Lower leg skin (tissue), 4 donors: ENCODE measurements at places on chromosomes 4 and X.

GRCh38 chrX:960821-961220 is 251.6 kb downstream of the CRLF2 start:
- DNase-seq: peak; percentile 69

- DNase-seq: no peak
These were observed 647.3 kb upstream of the DIPK2B start for GRCh38 chrX:45847961-45848360.

GRCh38 chrX:23662187-23662586 is 5.1 kb upstream of the PRDX4 start:
- no peak for DNase-seq

DNA sequence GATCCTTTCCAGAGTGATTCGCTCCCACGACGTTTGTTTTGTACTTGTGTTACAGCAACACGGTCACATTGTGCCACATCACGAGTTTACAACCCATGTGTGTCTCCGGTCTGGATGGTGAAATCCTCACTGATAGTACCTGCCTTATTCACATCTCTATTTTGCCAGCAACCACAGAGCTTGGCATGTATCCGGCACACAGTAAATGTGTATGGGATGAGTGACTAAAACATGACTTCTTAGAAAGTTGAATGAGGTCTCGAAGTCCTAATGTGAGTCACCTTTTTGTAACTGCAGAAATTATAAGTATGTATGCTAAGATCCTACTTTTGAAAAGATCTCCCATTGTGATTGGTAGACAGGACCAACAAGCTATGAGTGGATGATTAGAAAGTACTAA is 7.5 kb downstream of the STOX2 start:
- no peak for DNase-seq

- DNase-seq: no peak
These were observed 22.3 kb downstream of the UGT2A2 start for GRCh38 chr4:69617083-69617694.

DNA sequence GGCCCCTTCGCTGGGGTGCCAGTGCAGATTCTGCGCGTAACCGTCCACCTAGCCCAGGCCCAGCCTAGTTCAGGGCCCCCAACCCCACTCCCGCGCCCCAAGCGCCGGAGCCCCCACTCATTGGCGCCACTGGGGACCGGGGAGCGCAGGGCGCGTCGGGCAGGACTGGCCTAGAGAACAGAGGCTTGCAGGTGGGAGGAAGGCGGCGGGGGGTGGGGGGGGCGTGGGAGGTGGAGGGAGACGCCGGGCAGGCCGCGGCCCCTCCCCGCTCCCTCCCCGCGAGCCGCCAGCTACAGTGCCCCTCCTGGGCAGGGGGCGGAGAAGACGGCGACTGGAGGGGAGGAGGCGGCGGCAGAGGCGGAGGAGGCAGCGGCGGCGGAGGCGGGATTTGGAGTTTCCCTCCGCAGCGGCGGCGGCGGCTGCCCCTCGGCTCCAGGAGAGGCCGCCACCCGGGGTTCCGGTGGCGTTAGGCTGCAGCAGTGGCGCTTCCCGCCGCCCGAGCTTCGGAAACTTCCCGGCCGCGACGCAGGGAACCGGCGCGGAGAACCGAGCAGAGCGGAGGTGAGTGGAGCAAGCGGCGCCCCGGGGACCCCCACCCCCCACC is 4.8 kb upstream of the DUSP9 start:
- no peak for DNase-seq

- no peak for DNase-seq
These were observed 250.7 kb downstream of the CBR4 start for GRCh38 chr4:168759321-168759720.

DNA sequence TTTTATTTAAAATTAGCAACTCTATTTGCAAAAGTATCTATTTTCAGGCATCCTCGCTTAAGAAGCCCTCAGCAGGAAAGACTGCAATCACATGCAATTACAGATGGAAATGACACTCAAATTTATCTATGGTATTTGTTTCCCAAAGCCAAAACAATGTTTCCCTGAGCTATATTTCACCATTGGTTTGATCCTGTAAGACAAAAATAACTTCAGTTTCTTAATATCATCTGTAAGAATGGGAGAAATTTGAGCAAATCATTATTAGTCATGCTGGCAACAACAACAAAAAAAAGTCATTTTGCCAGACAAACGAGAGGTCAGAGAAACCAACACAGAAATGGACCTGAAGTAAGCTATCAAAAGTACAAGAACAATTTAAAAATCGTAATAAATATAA is 204.1 kb downstream of the NR3C2 start:
- DNase-seq: no peak

- DNase-seq: peak; percentile 72
These were observed 32.2 kb downstream of the RNF212 start for GRCh38 chr4:1080961-1081688.

- no peak for DNase-seq
These were observed 120.0 kb upstream of the GLRA2 start for GRCh38 chrX:14409341-14409740.

DNA sequence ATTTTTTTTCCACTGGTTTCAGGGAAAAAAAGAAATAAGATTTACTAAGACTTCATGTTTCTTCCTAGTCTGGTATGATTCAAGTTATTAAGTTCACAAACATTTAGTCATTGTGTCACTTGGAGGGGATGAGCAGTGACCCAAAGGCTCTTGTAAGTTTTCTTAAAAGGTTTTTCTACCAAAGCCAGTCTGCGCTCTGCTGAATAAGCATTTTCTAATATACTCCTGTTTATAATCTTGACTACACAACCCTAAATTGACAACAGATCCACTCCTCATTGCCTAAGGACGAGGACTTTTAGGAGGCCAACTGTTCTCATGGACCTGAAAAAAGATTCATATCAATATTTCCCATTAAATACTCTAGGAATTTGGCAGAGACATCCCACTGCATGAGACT is 161.1 kb upstream of the TLL1 start:
- no peak for DNase-seq

GRCh38 chr4:107363125-107363524 is 327.0 kb upstream of the DKK2 start:
- no peak for DNase-seq

- DNase-seq: no peak
These were observed 96.5 kb upstream of the KLF3 start for GRCh38 chr4:38567457-38567856.

- no peak for DNase-seq
These were observed 542.9 kb upstream of the GRIA3 start for GRCh38 chrX:122641136-122641535.

DNA sequence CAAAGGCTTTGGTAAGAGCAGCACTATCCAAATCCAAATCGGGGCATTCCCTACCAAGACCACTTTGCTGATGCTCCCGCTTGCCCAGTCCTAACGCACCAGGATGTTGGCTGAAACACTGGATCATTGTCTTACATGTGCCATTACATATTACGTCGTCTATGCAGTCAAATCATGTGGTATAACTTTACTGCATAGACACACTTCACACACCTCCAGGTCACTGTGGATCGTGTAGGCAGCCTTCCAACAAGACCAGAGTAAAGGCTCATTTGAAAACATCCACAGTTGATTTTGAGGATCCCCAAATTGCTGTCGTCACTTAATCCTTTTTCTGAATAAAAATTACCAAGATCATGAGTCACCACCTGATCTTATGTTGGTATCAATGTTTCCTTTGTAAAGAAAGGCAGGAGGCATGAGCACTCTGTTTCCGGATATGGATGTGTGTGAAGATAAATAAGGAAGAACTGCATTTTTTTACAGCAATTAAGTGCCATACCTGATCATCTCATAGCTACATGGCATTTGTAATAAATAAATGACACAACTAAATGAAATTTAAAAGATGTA is 18.5 kb downstream of the TENM3 start:
- no peak for DNase-seq

GRCh38 chr4:146340798-146341197 is 126.5 kb downstream of the REELD1 start:
- DNase-seq: no peak

- DNase-seq: no peak
These were observed 19.2 kb downstream of the PI4K2B start for GRCh38 chr4:25253071-25253445.

- DNase-seq: no peak
These were observed 289.7 kb downstream of the IL1RAPL1 start for GRCh38 chrX:28876901-28877300.

DNA sequence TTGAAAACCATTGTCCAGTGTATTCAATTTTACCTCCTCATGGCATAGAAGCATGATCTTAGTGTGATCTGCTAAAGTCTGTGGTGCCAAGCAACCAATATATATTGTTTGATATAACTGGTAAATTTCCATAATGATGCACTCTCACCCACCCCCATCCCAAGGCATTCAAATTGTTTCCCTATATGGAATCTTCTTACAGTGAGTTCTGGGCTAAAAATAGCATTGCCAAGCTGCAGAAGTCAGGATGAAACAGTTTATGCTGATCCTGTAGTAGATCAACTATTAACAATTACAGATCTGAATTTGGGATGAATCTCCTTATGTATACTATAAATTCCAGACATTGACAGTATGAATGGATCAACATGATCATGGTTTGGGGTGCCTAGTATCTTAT is 20.9 kb downstream of the FGF13 start:
- DNase-seq: no peak

GRCh38 chr4:139314047-139314800 is 11.9 kb upstream of the NDUFC1 start:
- DNase-seq: no peak

GRCh38 chr4:86670756-86671155 is 76.6 kb downstream of the PTPN13 start:
- DNase-seq: no peak

DNA sequence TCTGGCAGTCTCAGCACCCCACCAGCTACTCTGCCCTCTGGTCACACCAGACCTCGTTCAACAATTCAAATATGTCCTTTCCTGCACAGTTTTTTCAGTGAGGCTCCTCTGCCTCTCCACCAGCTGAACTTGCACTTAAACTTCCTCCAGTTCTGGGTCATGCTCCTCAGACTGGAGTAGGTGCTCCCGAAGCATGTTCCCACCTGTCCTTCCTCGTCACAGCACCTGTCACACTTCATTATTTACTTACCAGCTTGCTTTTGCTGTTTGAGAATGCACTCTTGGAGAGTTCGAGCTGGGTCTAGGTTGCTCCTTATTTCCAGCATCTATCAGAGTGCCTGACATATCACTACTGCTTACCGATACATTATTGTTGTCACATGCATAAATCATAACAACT is 144.8 kb upstream of the TTC29 start:
- DNase-seq: no peak

DNA sequence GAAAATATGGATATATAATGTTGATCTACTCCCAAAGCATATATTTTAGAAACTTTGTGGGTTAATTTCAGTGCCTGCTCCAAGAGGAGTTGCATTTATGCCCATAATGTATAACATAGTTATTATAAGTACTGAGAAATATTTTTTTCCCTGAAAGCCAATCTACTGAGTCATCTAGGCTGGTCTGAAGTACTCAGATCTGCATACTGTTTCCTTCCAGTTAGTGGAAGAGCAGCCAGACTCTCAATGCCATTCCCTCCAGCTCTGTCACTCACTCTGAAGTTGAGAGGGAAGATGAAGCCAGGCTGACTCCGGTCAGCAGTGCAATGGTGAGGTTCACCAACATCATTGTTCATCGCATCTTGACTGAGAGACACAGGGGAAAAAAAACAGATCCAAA is 505.1 kb downstream of the PPARGC1A start:
- DNase-seq: no peak

DNA sequence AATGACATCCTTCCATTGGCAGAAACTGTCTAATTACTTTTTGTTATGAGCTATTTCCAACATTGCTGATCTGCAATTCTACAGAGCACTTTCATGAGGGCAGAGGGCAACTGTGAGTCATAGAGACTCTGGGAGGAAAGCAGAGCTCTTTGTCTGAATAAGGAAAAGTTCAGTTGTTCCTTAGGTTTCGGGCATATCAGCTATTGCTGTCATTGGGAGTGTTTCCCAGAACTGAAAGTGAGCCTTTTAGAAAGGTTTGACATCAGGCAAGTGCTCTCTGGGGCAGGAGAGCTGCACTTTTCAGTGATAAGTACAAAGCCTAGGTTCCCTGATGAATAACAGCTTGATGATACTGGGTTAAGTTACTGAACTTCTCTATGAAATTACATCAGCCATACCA is 119.2 kb upstream of the EDNRA start:
- no peak for DNase-seq

DNA sequence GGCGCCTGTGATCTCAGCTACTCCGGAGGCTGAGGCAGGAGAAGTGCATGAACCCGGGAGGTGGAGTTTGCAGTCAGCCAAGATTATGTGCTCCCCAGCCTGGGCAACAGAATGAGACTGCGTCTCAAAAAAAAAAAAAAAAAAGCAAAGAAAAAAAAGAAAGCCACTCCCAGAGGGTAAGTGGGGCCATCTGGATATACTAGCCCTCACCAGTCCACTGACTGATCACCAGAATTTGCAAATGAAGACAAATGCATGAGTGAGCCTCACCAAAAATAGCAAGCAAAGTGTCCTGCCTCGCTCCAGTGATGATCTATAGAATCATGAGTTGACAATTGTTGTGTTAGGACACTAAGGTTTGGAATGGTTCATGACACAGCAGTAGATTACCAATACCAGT is 47.6 kb downstream of the ZFP42 start:
- DNase-seq: no peak

DNA sequence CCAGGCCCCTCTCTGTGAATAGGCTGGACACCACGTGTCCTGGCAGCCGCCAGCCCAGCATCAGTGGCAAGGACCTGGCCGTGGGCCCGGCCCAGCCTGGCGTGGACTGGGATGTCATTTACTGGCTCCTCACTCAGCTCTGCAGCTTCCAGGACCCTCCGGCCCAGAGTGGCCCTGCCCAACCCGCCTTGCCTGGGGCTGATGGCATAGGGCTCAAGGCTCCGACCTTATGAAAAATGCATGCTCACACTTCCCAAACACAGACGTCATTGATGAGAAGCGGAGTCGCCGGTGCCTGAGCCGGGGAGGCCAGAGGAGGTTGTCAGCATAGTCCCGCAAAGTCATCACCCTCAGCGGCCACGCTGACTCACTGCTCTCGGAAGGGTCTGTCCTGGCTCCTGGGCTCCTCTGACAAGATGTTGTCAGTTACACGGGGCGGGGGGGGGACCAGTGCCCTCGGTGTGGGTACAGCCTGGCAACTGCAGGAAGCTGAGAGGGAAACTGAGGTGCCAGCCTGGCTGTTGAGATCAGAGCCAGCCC is 14.3 kb downstream of the CFAP99 start:
- no peak for DNase-seq

DNA sequence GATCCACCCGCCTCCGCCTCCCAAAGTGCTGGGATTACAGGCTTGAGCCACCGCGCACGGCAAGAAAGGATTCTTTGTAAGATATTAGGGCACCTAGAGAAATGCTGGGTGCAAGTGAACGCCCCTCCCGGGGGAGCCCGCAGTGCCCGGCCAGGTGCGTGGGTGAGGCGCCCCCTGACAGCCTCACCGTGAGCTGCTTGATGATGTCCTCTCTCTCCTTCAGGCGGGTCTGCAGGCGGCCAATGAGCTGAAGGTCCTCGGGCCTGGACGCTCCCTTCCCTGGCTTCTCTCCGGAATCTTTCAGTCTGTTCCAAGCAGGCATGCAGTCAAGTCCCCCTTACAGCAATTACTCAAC is 21.9 kb downstream of the MED28 start:
- no peak for DNase-seq
